Fibroblast of lung (primary cell): ENCODE measurements at places on chromosomes 13 and 19. TPM values are rescaled to one million over a fixed set of nuclear protein-coding genes. Genes with fewer than 3 reads are reported as not detected.
A peak's percentile ranks its signal among the peaks of the same experiment; 100 is the strongest.

GRCh38 chr13:100439247-100439970 lies 149.2 kb downstream of the GGACT start:
- DNase-seq = no peak

DNA sequence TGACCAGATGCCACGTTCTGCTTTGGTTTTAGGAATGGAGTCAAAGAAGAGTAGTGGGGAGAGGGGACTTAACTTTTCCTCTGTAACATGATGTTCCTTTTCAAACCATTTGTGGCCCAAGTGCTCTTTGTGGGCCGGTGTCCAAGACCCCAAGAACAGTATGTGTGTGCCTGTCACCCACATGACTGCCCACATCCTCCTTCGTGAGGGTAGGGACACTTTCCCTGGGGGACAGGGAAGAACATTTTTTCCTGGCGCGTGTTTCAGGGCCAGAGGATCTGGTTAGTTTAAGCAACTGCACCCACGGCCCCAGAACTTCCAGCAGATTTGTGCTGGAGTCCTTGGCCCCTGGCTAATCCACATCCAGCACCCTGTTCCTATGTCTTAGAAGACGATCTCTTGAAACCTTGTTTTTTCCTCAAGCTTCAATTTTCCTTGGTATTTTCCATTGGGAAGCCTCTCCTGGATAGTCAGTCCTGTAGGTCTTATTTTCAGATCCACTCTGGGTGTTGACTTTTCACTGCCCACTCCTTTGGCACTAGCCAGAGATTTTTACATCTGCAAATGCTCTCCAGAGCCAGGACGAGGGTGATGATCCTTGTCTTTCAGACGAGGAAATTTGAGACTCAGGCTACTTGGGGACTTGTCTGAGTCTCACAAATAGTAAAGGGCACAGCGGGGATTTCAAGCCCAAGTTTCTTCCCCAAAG lies 10.8 kb upstream of the CCDC97 start:
- DNase-seq = peak; percentile 13

GRCh38 chr13:110388108-110388943 lies 81.2 kb downstream of the COL4A2 start:
- DNase-seq = peak; percentile 87

- DNase-seq = no peak
Measured at GRCh38 chr13:20249913-20250312, 17.8 kb upstream of the GJB6 start.

DNA sequence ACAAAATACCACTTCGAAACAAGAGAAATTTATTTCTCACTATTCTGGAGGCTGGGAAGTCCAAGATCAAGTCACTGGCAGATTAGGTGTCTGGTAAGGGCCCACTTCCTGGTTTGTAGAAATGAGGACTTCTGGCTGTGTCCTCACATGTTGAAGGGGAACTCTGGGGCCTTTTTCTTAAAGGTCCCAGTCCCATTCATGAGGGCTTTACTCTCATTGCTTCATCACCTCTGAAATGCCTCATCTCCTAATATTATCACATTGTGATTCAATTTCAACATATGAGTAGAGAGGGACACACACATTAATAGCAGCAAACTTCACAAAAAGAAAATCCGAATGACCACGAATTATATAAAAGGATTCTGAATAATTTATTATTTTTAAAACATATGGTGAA lies 21.6 kb upstream of the SIGLEC14 start:
- no peak for DNase-seq

DNA sequence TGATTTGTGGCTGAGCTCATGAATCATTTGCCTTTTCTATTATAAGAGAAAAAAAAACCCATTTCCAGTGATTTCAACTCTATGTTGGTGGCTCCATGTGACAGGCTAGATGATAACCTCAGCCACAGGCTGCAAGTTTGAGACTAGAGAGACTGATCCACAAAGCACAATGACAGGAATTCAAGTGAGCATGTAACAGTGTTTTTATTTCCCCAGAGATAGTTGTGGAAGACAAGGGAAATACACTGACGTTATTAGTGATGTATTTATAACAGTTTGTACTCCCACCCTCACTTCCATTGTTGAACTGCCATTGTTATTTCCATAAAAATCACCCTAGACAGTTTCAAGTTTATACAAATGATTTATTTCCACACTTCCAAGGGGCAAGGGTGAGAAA lies 27.9 kb upstream of the EDNRB start:
- DNase-seq = no peak

GRCh38 chr13:99505814-99506269 lies 4.6 kb downstream of the TM9SF2 start:
- DNase-seq = peak; percentile 14

DNA sequence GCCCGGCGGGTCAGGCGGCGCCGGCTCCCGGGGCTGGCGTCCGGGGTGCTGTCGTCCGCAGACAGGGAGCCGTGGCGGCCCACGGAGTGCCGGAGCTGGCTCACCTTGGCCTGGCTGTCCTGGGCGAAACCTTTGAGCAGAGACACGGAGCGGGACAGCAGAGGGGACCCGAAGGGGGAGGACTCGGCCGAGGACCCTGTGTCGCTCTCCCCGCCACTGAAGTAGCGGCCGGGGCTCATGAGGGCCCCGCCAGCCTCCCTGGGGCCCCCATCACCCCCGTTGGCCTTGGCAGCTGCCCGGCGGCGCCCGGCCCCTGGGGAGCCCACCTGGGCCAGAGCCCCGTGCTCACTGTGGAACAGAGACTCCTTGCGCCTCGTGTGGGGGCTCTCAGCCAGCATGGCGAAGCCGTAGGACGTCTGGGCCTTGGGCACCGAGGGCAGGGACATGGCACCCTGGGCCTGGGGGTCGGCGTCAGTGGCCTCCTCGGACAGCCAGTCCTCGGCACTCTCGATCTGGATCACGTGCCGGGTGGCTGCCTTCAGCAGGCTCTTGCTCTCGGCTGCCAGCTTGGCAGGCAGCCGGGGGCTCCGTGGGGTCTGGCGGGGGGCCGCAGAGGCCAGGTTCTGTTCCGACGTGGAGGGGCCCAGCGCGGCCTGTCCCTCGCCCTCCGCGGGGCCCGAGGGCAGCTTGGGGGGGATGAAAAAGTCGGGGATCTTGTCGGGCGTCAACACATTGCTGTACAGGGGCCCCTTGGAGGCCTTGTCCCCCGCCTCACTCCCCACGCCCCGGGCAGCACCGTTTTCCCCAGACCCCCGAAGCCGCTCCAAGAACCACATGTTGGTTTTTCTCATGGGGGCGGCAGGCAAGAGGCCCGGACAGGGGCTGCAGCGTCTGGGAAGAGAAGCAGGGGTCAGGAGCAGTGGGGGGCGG lies 1.2 kb downstream of the C2CD4C start:
- DNase-seq = no peak

DNA sequence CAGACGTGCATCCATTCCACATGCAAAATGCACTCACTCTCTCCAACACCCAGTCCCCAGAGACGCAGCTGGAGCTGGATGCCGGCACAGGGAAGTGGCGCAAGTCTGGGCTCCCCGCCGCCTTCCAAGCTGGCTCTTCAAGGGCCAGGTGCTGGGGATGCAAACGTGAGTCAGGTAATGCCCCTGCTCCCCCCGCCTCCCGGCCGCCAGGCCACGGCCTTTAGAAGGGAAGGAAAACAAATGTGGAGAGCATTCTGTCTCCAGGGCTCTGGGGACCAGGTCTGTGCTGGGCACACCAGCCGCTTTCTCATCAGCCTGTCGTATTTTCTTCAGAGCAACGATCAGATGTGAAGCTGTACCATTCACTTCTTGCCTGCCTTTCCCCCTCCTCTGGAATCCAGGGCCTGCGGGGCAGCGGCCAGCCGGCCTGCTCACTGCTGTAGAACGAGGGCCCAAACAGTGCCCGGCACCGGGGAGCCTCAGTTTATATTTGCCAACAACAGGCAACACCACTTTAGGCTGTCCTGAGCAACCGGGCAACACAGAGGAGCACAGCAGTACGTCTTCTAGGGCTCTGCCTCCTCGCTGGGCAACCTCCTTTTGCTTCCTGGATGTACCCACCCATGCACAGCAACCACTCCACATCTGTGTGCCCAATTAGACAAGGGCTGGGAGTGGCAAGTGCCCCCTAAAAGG lies 3.8 kb downstream of the RAB20 start:
- DNase-seq = no peak

DNA sequence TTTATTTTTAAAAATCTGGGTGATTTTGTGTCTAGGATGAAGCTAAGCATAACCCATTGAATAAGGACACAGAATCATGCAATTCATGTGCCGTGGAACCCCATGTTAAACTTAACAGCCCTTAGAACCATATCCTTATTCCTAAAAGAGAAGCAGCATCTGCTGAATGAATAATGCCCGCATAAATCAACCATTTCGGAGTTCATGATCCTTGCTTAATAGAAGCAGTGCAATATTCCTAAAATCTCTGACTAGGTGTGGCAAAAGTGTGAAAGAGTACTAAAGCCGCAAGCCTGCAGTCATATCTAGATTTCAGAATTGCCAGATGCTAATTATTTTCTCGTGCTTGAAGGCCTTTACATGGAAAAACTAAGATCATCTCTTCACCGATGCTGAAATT lies 33.6 kb upstream of the ARGLU1 start:
- DNase-seq = no peak

DNA sequence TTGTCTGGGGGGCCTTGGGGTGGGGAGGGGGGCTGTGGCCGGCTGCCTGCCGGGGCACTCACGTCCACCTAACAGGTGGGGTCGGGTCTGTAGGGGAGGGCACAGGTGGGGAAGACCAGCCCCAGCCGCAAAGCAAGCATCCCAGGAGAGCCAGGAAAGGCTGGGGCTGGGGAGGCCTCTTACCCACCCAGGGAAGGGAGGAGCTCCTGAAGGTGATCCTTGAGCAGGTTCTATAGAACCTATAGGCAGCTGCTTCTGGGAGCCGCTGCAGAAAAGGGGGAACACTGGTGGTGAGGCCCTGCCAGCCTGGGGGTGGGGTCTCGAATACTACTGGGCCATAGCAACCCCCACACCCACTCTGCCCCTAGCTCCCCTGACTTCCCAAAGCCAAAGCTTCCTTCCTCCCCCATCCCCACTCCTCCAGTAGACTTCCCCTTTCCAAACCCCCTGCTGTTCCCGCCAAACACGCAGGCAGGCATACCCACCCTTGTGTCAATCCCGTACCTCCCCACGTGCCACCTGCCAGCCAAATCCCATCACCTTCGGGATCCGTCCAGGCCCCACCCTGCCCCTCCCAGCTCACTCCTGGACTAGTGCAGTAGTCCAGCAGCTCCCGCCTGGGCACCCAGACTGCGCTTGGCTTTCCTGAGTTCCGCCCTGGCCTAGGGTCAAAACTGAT lies 5.6 kb downstream of the KLF16 start:
- no peak for DNase-seq

DNA sequence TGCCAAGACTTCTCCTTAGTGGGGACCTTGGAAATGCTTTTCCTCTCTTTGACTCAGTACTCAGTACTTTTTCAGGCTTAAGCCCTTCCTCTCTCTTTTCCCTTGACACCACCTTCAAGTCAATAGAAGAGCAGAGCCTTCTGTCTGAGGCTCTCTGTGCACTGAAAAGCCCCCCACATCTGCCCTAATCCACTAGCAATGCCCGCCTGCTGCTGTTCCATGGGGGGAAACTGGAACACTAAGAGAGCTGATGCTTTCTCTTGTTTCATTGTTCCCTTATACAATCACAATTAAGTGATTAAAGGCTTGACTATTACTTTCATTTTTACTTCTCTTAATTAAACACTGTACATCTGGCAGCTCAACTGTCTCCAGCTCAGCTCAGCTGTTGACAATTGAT lies 254.5 kb downstream of the SLITRK6 start:
- DNase-seq = no peak

GRCh38 chr13:92487238-92487637 lies 739.4 kb upstream of the GPC6 start:
- no peak for DNase-seq

- peak; percentile 9 for DNase-seq
Measured at GRCh38 chr13:55245005-55245644, 1895.6 kb upstream of the PRR20A start.

GRCh38 chr19:1725100-1726064 lies 27.9 kb upstream of the ONECUT3 start:
- DNase-seq = peak; percentile 37

GRCh38 chr19:11102944-11103343 lies 13.7 kb downstream of the LDLR start:
- no peak for DNase-seq

GRCh38 chr13:102128216-102128810 lies 273.5 kb downstream of the FGF14 start:
- peak; percentile 84 for DNase-seq

DNA sequence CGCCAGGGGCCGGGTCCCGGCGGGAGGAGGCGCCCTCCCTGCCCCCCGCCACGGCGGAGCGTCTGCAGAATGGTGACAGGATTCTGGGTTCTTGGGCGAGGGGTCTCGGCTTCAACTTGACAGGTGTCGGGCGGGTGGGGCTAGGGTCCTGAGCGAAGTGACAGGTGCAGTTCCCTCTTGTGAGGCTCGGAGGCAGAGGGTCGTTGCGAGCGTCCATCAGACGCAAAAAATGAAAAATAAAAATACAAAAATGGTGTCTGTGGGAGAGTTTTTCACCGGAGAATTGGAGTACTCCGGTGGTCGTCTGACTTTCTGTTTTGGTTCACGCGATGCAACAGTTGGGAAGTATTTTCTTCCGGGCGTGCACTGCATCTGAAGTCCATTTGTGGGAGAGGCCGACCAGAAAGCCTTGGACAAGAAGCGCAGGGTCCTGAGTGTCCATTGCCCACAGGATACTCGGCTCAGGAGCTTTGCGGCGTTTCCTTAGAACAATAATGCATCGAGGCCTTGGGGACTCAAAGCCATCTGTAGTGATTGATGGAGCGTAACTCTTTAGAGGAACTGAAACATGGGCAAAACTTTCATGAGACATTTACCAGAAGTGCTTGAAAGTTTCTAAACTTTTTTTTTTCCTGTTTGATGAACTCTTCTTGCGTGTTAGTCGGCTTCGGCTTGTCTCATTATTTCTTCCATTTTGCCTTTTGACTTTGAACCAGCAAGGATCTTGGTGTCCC lies 759 bp downstream of the RB1 start:
- DNase-seq = peak; percentile 64

DNA sequence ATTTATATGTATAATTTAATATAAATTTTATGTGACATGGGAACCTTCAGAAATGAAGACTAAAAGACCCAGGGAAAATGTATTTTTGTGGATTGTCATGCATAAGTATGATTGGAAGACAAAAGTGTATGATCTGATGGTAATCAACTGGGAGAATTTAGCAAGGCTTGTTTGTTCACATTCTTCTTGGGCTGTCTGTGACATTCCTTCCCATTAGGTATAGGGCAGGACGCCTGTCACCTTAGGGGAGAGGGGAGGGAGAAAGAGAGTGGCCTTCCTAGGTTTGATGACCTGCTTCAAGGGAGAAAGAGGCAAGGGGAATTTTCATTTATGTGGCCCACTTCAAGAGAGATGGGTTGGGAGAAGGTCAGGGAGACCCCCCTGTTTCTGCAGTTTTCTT lies 22.4 kb downstream of the PIBF1 start:
- no peak for DNase-seq

GRCh38 chr19:30598688-30599087 lies 226.5 kb downstream of the ZNF536 start:
- DNase-seq = no peak

- peak; percentile 70 for DNase-seq
Measured at GRCh38 chr13:86572115-86572514, 772.9 kb upstream of the SLITRK6 start.

Gene PTGIR
- 10.3 and 16.5 TPM in 2 replicates for total RNA-seq

Gene LONP1
- total RNA-seq = 149 and 172 TPM in 2 replicates

Gene LHB
- not detected in 2 replicates for total RNA-seq

Gene CYP4F2
- not detected in 2 replicates for total RNA-seq

Gene ATXN8OS
- not detected in 2 replicates for total RNA-seq

Gene DPF1
- total RNA-seq = 0.50 and 0.51 TPM in 2 replicates

Gene ZNF556
- under 0.01 and 0.17 TPM in 2 replicates for total RNA-seq

Gene YJU2
- 12.6 and 14.7 TPM in 2 replicates for total RNA-seq

Gene CEACAM1
- not detected in 2 replicates for total RNA-seq

Gene NAPSA
- under 0.01 and 0.17 TPM in 2 replicates for total RNA-seq

Gene SLC10A2
- total RNA-seq = not detected in 2 replicates

Gene LMTK3
- under 0.01 and 0.17 TPM in 2 replicates for total RNA-seq

Gene DNAJC15
- total RNA-seq = 6.2 and 18.5 TPM in 2 replicates
